ENCODE measurements at places on chromosomes 7 and 10.

GRCh38 chr10:71234970-71235685, 22.8 kb downstream of the UNC5B start:
- DNase-seq: no peak

DNA sequence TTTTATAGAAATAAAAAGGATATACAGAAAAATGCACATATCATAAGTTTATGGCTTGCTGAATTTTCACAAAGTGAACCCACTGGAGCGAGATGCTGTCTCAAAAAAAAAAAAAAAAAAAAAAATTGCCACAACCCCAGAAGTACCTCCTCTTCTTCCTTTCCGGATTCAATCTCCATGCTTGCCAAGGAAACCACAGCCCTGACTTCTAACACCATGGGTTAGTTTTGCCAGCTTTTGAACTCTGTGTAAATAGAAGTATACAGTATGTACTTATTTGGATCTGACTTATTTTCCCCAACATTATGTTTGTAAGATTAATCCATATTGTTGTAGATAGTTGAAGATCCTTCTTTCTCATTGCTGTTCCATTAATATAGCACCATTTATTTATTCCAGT, 40.0 kb downstream of the FANK1 start:
- DNase-seq: no peak

GRCh38 chr10:66071907-66072306, 853.9 kb upstream of the LRRTM3 start:
- no peak for DNase-seq

GRCh38 chr10:85611746-85612377, 754.7 kb downstream of the GRID1 start:
- no peak for DNase-seq

DNA sequence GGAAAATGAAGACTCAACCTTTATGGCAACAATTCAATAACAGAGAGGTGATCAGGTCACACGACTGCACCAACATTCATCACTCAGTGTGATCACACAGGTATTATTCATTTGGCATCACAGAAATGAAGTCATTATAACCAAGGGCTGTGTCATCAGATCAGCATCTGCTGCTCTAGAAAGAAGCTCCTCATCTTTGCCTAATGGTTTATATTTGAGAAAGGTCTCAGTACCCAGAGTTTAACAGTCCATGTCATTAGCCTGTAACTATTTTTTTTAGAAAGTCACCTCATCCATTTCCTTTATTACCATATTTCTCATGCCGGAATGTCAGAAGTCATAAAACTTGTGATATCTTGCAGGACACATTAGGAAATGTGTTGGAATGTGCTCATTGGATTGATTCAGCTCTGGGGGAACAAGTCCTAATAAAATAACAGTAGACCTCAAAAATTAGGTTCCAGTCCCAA, 45.1 kb upstream of the PRKG1 start:
- DNase-seq: no peak

- no peak for DNase-seq
Observed at GRCh38 chr10:13758312-13758711, 171.5 kb downstream of the PRPF18 start.

DNA sequence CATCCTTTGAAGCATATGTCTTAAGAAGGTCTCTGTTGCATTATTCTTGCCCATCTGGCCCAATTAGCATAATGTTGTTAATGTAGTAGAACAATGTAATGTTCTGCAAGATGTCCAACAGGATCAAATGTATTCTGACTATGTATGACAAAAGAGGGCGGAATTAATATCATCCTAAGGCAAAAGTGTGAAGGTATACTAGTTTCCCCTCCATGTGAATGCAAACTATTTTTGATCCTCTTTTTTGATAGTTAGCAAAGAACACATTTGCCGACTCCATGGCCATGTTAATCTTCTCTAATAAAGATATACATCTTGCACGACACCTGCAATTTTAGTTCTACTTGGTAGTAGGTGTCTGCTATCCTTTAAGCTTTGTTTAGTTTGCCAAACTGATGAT, 157.6 kb downstream of the ATRNL1 start:
- no peak for DNase-seq

GRCh38 chr10:1673568-1674345, 63.6 kb downstream of the ADARB2 start:
- no peak for DNase-seq
